ENCODE measurements at places on chromosomes 3 and 15.

DNA sequence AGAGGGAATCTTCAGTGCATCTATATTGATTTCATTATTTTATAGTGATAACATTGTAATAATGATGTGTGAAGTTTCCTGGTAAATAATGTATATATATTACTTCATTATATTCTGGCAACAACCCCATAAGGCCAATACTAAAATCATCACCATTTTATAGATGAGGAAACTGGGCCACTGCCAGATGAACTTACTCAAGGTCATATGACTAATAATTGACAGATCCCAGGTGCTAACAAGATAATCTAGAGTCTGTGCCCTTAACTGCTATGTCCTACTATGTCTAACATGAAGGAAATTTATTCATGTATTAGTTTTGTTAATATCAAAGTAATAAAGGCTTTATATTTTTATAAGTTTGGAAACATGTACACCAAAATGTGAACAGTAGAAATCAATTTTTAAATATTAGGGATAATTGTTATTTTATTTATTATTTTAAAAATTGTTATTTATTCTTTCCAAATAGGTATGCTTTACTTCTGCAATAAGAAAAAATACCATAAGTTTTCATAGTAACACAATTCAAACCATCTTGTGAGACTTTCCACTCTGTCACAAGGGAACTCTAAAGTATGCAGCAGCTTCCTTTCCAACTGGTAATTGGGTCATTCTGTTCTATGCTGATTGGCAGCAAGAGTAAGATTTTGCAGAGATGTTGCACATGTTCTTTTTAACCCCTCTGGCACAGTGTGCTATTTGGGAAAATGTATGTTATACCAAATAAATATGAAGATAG lies 90.8 kb upstream of the CMC1 start:
- no peak for DNase-seq

GRCh38 chr3:171389491-171389890 lies 70.7 kb downstream of the TNIK start:
- no peak for DNase-seq

DNA sequence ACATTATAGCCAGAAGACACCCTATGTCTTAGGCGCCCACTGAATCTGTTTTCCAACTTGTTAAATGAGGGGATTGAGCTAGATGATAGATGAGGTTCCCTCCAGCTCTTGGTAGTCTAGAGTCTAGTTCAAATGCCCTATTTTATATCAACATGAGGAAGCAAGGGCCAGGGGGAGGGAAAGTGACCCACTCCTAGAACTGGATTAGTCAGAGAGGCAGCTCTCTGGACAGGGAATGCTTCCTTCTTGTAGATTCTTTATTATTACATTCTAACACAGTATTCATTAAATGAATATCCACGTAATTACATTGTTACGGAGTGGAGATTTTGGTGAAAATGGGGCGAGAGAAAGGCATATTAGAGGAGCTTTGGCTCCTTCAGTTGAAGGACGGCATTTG lies 89.5 kb downstream of the RAD18 start:
- no peak for DNase-seq

GRCh38 chr3:59970376-59970775 lies 920.6 kb upstream of the CFAP20DC start:
- DNase-seq, result no peak

GRCh38 chr3:94303266-94303665 lies 240.4 kb downstream of the NSUN3 start:
- DNase-seq, result no peak

- DNase-seq, result no peak
Measured at GRCh38 chr15:91946581-91947292, 93.2 kb downstream of the SLCO3A1 start.

DNA sequence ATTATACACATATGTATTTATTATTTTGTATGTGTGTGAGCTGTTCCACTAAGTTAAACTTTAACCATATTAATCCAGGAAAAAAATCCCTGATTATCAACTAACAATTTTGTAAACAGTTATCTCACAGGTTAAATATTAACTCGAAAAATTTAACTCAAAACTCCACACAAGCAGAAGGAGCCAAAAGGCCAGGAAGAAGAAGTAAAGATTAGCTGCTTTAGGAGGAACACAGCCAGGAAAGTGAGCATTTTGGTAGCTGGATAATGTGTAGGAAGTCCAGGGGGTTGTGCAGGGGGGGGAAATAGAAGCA lies 425.0 kb downstream of the TIGIT start:
- no peak for DNase-seq

DNA sequence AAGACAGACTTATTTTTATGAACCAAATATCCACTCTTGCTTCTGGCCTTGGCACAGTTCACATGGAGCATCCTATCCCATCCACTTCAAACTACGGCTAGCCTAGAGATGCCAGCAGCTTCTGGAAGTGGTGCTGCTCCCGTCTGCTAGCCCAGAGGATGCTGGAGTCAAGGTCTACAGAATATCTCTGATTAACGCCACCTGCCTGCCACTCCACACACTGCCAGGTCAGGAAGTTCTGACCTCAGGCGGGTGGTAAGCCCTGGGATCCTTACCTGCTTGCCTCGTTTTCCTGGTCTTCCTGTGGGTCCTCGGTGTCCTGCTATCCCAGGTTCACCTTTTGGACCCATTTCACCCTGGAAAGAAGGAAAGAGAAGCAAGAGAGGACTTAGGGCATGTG lies 42.9 kb downstream of the EAF1 start:
- peak; percentile 43 for DNase-seq

DNA sequence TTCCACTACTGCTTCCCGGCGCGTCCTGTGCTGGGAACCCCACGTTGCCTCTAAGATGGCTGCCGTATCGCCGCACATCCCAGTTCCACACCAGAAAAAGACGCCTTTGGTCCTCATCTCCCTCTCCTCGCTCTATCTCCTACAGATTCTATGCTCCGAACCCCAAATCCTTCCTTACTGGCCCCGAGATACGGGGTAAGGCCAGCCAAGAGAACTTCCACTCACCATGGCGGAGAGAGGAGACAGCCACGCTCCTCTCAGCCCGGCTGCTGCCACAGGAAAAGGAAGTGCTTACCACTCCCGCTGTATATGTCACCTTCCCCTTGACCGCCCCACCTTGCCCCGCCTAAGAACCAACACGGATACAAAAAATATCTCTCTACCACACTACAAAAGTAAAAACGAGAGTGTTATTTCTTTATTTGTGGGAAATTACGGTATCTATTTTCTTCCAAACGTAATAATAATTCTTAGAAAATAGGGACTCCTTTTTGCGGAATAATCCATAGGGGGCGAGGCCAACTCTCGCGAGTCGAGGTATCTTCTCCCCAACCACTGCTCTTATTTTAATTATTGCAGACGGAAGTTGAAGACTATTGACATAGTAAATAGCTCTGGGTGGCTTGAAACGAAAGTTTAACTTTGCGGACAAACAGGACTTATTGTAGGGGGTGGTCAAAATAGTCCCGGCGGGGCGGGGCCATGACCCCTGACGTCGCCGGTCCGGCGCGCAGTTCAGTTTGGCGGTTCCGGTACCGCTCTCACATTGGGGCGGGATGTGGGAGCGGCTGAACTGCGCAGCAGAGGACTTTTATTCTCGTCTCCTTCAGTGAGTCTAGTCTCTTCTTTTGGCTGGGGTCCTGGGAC lies at the start of the genes RPL4 and ZWILCH:
RPL4 (minus strand) TSS at position 293 of the 867 bp plus-strand sequence; CDS start at position 228, 65 bp downstream.
ZWILCH (plus strand) TSS at position 764 of the 867 bp plus-strand sequence; CDS start at position 777, 13 bp downstream.
- no peak for DNase-seq

- no peak for DNase-seq
Measured at GRCh38 chr15:33292717-33293307, 18.0 kb upstream of the RYR3 start.

DNA sequence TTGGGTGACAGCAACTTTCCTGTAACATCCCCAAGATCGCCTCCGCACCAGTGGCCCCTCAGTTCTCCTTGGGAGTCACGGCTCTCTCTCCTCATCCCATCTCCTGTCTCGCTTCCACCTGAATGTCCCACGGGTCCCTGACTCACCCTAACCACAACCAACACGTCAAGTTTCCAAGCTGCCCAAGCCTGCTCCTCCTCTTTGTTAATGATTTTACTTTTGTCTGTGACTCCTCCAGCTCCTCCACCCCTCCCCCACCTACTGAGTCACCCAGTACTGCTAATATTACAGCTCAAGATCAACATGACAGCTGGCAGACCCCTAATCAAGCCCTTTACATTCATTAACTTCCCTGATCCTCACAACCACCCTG lies 39.3 kb downstream of the BDH1 start:
- DNase-seq, result no peak

DNA sequence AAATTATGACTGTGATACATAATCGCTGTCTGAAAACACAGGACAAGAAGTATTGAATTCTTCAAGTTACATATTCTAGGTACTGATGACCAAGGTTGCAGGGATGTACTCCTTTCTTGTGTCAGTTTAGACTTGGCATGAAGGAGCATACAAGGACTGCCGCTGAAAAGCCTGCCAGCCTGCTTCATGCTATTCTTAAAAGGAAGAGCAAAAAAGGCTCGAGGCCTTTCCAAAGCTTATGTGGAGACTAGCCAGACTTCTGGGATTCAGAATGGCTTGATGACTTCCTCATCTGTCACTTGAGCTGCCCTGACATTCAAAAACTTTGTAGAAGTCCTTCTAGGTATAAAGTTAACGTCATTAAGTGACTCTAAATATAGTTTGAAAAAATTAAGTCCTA lies 92.0 kb downstream of the CADM2 start:
- no peak for DNase-seq

DNA sequence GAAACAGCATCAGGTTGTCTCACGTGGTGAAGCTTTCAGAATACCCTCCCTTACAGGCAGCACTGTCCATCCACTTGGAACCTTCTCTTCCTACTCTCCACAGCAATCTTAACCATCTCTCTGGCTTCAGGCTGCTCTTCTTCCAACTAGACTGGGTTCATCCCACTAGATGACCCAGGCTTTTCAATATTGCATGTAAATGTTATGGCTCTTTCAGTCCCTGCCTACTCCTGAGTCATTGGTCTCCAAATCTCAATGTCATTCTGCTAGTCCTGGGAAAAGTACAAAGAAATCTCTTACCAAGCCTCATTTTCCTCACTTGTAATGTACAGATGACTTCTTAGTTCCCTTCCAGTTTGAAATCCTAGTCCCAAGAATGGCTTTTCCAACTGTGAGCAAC lies 109.7 kb upstream of the CTNNB1 start:
- no peak for DNase-seq

- no peak for DNase-seq
Measured at GRCh38 chr3:156216852-156217251, 96.5 kb downstream of the KCNAB1 start.

GRCh38 chr15:36133742-36134141 lies 445.7 kb upstream of the CDIN1 start:
- DNase-seq, result no peak

DNA sequence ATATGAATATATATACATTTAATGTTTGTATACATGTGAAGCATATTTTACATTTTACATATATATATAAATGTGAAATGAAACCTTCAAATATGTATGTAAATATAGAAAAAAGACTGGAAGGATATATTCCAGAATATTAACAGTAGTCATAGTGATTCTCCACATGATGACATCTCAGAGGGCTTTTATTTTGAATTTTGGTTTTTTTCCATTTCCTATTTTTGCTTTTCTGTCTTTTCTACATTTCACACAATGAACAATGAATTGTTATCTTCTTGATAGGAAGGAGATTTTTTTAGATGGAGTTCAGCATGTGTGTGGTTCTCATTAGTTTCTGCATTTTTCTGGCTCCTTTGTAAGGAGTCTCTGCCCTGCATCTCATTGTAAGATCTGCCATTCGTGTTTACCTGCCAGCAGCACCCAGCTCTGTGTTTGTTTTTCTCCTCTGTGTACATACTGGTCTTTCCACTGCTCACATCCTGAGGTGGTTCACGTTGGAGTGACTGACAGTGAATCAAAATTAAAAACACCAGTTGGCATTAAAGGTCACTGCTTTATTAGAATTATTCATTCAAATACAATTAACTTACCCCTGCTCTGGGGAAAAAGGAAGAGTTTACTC lies 425.3 kb upstream of the MDFIC2 start:
- DNase-seq, result no peak

- no peak for DNase-seq
Measured at GRCh38 chr3:5006755-5007202, 27.5 kb downstream of the BHLHE40 start.

DNA sequence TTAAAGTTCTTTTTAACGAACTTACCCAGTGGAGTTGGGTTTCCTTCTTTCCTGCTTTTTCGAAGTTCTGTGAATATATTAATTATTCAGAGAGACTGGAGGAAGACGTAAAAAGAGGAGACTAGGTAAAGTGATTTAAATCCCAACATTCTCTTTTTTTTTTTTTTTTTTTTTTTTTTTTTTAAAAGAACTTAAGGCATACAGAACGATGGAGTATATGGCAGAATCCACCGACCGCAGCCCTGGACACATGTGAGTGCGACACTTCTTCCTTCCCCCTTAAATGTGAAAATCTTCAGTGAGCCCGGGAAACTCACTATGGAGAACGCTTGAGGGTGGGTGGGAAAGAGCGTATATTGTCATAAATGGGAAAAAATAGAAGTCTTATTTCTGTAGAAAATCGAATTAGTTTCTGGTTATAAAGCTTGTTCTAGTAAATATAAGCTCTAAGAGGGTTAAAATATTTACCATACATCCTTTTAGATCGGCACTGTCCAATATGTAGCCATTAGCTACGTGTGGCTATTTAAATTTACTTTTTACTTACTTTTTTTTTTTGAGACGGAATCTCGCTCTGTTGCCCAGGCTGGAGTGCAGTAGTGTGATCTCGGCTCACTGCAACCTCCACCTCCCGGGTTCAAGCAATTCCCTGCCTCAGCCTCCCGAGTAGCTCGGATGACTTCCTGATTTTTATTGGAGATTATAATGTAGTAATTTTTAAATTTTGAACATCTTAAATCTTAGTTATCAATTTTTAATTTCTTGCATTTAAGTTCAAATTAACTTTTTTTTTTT lies 892 bp downstream of the NMD3 start:
- no peak for DNase-seq

DNA sequence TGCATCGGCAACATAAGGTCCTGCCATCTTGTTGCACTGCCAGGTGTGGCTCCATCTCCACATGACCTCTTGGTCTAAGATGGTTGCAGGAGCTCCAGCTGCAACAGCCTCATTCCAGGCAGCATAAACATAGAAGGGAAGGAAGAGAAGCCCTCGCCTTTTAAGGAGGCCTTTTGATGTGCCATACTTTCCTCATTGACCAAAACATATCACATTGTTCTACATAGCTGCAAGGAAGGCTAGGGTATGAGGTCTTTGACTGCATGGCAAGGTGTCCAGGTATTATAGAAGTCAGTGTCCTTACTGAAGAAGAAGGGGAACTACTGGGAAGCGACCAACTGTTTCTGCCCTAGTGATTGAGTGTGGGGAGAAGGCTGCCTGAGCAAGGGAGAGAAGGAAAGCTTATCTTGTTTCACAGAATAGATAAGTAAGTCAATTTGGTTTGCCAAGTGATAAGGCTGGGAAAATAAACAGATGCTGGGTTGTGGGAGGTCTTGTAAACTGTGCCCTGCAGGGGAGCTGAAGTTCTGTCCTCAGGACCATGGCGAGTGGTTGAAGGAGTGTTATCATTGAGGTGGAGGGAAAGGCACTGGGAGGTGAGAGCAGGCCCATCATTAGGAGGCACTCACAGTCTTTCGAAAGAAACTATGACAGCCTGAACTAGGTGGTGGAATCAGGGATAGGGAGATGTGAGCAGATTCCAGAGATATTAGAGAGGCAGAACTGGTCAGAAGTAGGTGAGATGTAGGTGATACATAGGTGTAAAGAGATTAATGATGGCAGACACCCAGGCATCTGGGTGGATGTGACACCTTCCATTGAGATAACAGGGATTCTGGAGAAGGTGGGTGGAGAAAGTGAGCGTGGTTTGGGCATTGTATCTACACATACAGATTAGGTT lies 93.8 kb upstream of the IGF1R start:
- DNase-seq, result no peak
